ENCODE measurements at places on chromosomes 16 and 17.

GRCh38 chr17:73342050-73342522 lies 30.3 kb upstream of the CDC42EP4 start:
- peak; percentile 88 for DNase-seq

DNA sequence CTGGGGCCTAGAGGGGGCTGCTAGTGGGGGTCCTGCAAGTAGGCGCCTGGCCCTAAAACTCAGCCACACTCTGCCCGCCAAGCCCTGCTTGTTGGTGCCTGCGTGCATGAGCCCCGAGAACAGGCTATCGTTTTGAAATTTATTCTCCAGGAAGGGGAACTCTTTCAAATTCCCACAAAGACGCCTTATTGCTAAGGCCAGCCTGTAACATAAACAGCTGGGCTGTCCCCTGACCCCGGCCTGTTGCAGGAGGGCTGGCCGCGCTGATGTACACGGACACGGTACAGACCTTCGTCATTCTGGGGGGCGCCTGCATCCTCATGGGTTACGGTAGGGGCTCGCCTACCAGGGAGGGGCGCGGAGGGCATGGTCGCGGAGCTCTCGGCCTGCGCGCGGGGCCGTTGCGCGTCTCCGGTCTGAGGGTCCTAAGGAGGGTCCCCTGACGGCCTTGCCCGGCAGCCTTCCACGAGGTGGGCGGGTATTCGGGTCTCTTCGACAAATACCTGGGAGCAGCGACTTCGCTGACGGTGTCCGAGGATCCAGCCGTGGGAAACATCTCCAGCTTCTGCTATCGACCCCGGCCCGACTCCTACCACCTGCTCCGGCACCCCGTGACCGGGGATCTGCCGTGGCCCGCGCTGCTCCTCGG lies 4.3 kb downstream of the SLC5A2 start:
- DNase-seq = no peak

DNA sequence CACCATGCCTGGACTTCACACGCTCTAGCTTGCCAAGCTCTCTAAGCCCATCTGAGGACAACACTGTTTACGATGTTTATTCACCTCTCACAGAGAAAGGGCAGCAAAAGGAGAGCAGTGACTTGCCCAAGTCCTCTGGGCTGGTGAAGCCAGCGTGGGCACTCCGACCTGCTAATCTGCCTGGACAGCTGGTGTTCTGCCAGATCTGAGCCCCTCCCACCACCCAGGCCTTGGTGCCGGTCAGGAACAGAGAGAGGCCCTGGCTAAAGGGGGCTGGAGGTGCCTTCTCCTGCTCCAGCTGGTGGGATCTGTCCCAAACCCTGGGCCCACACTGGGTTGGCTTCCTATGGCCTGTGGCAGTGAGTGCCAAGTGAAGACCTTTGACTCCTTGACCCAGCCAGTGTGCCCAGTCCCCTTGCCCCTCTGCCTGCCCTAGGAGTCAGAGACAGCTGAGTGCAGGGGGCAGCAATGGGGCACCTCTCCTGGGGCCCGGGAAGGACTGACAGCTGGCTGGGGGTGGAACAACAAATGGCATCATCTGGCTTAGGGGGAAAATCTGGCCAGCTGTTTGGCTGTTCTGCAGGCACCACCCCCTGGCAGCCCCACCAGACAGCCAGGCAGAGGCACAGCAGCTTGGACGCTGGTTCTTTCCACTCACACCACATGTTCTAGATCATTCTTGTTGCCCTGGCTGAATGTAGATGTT lies 1.8 kb upstream of the SLC4A1 start:
- DNase-seq = peak; percentile 78

- no peak for DNase-seq
These were observed 7.8 kb upstream of the MC1R start for GRCh38 chr16:89910717-89911354.

GRCh38 chr17:60422162-60422665 lies at the start of gene CHCT1:
TSS of gene CHCT1 (plus strand) at chr17:60422489. CDS start at chr17:60422593, 104 bp downstream.
- DNase-seq = peak; percentile 39

GRCh38 chr17:65389426-65389825 lies 172.0 kb downstream of the AXIN2 start:
- DNase-seq = no peak

Measured in right hindlimb (tissue), 1 donor.